SK-N-MC (cell line): ENCODE measurements at places on chromosomes 12 and 14.
A peak's percentile ranks its signal among the peaks of the same experiment; 100 is the strongest.

DNA sequence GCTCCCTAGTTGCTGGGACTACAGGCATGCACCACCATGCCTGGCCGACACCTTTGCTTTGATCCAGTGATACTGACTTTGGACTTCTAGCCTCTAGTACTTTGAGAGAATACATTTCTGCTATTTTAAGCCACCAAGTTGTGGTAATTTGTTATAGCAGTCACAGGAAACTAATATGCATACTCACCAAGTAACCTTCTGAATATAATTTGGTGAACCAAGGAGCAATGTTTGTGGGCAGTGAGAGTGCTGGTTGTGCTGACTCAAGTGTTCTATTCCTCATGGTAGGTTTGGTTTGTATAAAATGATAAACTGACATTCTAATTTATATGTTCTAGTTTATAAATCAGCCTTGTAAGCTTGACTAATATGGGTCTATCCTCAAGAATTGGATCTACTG is 42.4 kb upstream of the MMP19 start:
- no peak for DNase-seq

DNA sequence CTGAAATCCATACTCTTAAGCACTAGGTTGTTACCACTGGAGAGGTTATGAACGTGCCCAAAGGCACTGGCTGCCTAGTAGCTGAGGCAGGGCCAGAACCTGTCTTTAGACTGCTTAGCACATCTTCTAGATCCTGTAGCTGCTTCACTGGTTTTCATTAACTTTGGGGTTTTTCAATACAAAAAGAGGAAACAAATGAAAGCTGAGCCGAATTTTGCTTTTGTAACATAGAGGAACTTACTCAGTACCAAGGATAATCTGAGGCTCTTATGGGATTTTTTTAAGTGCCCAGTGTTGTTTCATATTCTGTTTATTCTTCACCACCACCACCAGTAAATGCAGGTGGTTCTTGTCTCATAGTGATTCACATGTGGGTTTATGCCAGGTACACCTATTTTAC is 396.1 kb downstream of the RAD51B start:
- no peak for DNase-seq

DNA sequence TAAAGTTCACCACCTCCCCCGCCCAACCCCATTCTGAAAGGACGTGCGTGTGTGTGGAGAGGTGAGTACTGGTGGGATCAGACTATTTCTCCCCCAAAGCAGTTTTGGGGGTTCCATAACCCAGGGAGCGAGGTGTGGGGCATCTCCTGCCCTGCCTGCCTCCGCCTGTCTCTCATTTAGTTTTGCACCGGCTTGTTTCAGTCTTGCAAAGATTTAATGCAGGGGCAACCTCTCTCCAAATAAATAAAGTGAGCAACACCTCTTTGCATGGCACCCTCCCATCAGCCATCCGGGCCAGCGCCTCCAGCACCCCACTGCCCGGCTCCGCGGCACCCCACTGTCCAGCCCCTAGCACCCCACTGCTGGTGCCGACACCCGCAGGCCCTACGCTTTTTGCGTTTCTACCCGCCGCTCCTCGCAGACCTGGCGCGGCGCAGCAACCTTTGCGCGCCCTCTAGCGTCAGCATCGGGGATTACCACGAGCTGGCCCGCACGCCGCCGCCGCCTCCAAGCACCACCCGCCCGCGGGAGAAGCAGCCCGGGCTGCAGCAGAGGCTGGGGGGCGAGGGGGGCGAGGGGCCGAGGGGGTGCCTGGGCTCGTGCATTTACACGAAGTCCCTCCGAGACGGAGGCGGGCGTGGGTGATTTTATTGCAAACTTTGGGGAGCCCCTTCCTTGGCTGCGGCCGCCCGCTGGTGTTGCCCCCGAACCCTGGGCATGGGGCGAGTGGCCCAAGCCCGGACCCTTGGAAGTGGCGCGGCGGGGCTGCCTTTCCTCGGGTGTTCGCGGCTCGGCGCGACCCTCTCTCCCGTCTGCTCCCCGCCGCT is 55.8 kb upstream of the VRK1 start:
- no peak for DNase-seq

GRCh38 chr12:120944645-120945217 is 33.6 kb upstream of the HNF1A start:
- peak; percentile 18 for DNase-seq

- DNase-seq: no peak
Measured at GRCh38 chr14:30339311-30339901, 219.6 kb upstream of the G2E3 start.

GRCh38 chr14:98290596-98290995 is 981.4 kb downstream of the BCL11B start:
- DNase-seq: no peak

GRCh38 chr14:104047761-104048160 is 37.7 kb upstream of the ASPG start:
- no peak for DNase-seq

DNA sequence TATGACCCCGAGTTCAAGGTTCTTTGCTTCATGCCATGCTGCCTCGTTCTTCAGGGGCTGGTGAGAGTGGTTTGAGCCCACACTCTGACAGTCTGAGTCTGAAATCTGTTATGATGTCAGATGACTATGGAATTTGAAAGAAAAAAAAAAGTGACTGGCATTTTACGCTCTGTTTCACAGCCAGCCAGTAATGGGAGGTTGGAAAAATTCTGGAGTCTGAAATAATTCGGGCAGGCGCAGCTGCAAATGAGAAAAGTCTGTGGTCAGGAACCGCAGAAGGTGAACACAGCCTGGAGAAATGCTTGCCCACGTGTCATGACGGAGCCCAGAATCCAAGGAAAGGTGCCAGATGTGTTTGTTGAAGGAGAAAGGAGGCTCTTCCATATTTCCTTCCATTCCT is 269.8 kb upstream of the PWP1 start:
- no peak for DNase-seq

DNA sequence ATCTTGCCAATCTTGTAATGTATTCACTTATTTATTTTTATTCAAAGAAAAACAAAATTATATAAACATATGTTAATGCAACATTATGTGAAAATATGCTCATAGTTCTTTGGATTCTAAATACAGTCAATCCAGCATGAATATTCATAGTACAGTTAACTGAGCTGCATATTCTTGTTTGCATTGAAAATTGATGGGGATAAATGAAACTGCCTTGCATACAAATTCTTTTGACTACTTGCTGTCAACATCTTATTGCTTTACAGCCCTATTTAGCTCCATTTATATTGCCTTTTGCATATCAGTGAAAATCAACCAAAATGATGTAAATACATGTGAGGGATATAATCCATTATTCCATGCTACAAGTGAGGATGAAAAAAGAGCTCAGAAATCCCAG is 135.3 kb downstream of the CCER1 start:
- no peak for DNase-seq

- peak; percentile 81 for DNase-seq
Measured at GRCh38 chr12:69204191-69204590, 35.2 kb upstream of the CPSF6 start.

DNA sequence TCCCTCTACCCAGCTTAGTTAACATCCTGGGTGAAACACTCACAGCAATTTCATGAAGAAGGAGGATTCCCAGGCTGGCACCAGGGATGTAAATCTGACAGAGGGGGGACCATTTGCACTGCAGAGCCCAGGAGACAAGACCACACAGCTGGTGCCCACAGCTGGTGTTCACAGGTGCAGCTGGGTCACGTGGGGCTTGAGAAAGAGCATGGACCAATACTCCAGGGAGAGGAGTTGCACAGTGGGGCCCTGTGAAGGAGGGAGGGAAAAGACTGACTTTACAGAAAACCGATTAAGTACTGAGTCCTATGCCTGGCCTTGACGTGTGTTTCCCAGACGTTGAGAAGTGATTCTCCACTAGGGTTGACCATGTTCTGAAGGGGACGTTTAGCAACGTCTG is 1316.7 kb upstream of the TMEM132C start:
- DNase-seq: no peak

DNA sequence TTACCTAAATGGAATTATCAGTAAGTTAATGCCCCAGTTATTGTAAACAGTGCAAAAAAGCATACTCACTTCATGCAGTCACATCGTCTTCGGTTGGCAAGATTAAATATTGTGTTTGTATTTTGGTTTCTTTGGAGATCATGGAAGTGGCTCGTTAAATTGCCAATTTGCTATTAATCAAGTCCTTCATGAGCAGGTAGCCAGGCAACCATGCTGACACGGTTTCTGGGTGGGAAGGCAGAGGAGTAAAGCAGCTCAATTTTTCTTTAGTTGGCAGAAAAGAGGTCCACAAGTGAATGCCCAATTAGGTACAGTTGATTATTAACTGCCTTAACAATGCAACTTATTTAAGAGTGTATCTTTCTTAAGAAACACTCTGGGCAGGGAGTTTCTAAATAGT is 43.9 kb downstream of the PPP4R3A start:
- DNase-seq: no peak

DNA sequence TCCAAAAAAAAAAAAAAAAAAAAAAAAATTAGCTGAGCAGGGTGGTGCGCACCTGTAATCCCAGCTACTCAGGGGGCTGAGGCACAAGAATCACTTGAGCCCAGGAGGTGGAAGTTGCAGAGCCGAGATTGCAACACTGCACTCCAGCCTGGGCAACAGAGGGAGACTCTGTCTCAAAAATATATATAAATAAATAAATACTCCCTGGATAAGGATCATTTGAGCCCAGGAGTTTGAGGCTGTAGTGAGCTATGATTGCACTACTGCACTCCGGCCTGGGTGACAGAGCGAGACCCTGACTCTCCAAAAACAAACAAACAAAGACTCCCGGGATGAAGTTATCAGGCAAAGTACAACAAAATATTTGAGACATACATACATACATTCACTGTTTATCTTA is 3.3 kb upstream of the NAA25 start:
- no peak for DNase-seq

- DNase-seq: no peak
Measured at GRCh38 chr12:13120413-13120812, 16.9 kb upstream of the GSG1 start.

DNA sequence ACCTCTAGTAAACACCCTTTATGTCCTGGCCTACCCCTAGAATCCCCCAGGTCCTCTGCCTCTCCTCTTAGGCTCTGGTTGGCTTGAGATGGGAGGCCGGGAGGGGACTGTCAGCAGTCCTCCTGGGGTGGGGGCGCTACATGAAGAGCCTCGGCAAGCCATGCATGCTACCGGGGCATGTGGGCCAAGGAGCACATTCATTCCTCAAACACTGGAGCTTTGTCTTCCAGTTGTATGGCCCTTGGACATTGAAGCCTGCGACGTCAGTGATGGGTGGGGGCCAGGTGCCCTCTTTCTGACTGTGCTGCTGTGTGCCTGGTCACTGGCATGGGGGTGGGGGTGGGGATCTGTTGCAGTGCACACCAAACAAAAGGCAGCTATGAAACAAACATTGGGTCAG is 15.8 kb upstream of the CELA1 start:
- no peak for DNase-seq

DNA sequence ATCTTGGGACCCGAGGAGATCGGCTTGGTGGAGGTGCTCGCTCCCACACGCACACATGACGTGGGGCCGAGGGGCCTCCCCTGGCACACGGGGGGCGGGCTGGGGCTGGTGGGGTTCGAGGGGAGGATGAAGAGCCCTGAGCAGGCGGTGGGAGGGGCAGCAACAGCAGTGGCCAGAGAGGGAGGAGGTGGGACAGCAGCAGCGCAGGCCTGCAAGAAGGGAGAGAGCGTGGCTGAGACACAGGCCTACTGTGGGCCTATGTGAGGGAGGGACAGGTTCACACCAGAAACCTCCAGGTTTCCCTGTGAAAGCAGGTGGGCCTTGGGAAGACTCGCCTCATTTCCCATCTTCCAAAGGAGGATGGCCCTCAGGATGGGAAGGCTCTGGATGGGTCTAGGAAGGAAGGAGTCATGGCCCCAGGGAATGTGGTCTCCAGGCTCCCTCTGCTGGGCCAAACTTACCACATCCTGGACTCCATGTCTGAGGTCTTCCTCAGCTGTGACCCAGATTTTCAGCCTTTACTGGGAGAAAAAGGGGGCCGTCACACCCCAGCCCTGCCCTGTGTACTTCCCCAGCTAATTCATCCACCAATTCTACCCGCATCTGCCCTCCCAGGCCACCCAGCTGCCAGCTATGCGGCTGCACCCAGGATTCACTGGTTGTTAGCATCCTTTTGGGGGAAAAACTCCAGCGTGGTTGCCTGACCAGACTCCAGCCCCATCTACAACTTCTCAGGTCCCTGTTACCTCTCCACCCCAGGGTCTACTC is 2.8 kb downstream of the PIANP start:
- DNase-seq: no peak

DNA sequence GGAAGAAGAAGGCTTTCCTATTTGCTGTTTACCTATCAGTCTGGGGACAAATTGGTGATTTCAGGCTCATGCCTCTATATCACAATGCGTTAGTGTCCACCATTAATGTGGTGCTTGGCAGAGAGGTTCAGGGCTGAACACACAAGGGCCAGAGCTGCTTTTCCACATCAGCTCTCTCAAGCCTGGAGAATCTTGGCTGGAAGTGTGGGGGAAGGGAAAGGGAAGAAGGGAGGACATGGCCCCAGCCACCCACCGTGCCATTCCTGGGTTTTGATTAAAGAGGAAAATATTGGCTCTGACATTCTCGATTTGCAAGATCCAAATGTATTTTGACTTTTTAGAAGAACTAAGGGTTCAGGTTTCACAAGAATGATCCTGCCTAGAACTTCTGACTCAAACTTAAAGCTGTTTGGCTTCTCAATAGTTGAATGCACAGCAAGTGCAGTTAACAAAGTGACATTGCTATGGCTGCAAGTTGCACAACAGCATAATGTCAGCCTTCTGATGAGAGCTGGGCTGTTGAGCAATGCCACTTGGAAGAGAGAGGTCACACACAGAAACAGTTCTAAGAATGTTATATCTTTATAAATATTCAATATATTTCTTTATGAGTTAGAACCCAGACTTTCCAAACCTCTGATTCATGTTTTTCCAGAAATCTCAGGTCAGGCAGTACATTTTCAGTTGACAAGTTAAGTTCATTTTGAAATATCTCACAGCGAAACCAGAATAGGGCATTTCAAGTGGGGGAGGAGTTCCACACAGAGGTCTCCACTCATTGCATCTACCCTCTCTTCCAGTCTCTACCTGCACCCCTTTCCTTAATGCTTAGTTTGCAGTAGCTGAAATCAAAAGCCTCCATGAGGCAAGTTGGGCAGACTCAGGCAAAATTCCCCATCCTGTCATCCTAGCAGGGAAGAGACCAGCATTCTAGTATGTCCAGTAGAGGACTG is 25.3 kb downstream of the IGF1 start:
- no peak for DNase-seq

DNA sequence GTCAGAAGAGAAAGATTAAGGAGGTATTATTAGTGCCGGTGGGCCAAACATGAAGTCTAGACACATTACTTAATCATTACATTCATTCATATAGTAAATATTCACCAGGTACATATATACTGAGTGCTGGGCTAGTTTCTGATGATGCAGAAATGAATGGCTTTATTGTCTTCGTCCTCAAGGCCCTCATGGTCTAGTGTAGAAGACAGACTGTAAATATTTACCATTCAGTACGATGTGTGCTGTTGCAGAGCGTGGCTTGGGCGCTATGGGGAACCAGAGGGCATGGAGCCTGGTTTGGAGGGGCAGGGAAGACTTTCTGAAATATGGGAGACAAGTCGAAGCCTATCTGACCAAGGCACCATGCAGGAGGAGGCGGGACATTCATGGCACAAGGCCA is 37.0 kb upstream of the TCL1B start:
- DNase-seq: no peak

- DNase-seq: no peak
Measured at GRCh38 chr12:124469193-124469888, 98.1 kb downstream of the NCOR2 start.
